ENCODE measurements at places on chromosomes 16 and 17.

- DNase-seq = no peak
Observed at GRCh38 chr17:17137731-17138585, 68.2 kb downstream of the PLD6 start.

- no peak for DNase-seq
Observed at GRCh38 chr17:76142039-76142584, 1.1 kb upstream of the FOXJ1 start.

DNA sequence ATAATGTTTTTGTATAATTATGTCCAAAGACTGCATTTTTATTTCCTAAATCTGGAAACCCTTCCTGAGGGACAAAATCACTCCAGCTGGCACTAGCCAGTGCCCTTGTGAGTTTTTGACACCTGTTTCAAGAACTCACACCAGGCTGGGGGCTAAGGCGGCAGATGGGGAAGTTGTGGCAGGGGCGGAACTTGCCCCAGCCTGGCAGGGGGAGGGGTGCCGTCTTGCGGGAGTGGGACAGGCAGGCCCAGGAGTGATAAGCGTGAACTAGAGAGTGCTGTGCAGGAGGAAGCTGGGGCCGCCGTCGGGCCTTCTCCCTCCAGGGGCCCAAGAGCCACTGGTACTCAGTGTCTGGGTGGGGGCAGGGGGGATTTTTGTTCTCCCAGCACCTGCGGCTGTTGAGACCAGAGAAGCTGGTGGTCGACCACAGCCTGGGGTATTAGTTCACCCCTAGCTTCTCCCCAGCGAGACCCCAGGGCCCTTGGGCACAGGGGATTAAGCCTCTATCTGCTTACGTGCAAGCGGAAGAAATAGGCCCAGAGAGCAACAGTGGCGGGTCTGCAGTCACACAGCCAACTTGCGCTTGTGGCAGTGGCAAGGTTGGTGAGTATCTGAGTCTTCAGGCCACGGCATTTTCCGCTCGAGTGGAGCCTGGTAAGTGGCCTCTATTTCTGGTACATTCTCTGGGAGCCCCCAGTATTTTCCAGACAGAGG, 40.2 kb upstream of the PLCG2 start:
- no peak for DNase-seq

GRCh38 chr17:74206332-74206818, 2.9 kb downstream of the RPL38 start:
- peak; percentile 68 for DNase-seq

DNA sequence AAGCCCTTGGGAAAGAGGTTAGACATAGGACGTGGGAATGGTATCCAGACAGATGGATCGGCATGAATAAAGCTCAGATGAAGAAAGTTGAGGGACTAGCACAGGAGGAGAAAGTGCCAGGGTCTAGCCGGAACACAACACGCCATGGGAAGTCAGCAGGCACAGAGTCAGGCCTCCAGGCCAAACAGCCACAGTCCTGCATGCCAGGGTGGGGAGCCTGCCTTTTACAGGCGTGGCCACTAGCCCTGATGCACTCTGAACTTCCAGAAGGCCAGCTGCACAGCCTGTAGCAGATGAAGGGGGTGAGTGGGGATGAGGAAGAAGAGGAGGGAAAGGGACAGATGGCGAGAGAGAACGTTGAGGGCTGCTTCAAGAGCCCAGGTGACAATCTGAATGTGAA, 5.2 kb downstream of the B9D1 start:
- no peak for DNase-seq

GRCh38 chr17:42698736-42699414, 16.5 kb downstream of the CNTNAP1 start:
- no peak for DNase-seq

GRCh38 chr16:77273-77806, 685 bp upstream of the MPG start:
- DNase-seq = no peak

DNA sequence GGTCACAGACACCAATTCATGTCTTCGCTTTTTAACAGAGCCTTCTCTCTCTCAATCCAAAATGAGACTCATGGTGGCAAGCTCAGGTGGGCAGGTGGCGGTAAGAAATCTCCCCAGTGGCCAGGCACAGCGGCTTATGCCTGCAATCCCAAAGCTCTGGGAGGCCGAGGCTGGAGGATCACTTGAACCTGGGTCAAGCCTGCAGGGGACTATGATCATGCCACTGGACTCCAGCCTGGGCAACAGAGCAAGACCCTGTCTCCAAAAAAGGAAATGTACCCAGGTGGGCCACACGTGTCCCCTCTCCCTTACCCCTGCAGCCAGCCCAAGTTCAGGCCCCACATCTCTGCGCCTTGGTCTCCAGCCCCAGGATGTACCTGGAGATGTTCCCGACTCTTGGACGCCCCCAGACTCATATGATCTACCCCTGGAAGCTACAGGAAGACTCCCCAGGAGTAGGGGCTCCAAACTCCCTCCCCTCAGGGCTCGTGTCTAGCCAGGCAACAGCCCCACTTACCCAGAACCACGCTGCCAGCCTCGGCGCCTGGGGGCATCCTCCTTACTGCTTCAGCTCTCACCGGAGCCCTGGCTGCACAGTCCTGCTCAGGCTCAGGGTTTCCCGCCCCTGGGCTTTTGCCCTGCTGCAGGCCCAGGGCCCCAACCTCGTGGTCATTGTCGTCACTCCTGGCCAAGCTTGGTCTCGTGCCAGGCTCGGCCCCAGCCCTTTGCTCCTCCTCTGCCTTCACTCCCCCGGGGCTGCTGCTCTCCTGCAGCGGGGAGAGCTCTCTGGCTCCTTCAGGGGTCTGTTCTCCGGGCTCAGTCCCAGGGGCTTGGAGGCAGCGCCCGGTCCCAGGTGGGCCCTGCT, 16.2 kb downstream of the MYLK3 start:
- peak; percentile 33 for DNase-seq

GRCh38 chr17:2025622-2026309, 632 bp upstream of the RTN4RL1 start:
- DNase-seq = peak; percentile 81

- DNase-seq = no peak
Observed at GRCh38 chr17:51685287-51685909, 425.1 kb downstream of the UTP18 start.
